ENCODE measurements at places on chromosomes 11 and 22.

DNA sequence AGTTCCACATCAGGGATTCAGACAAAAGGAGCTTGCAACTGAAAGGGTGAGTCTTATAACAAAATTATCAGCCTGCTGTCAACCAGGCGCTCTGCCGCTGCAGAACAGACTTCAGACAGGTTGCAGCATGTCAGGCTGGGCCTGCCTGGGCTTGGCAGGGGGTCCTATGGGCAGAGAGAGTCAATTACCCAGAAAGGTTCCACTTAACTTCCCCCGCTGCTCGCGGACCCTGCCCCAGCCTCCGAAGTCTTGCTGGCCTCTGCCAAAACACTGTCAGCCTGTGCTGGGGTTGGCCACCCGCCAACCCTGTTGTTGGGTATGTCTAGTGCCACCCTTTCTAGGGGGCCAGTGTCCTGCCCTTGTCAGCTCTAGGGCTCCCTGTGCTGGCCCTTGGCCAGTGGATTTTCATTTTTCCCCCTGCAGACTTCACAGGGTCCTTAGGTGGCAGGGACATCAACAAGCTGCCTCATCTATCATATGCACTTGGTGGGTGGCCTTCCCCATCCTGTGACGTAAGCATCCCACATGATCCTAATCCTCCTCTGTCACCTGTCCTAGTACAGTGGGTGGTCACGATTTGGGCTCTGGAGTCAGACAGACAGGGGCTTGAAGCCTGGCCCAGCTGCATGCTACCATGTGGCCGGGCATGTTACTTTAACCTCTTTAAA, 166.5 kb upstream of the CADM1 start:
- DNase-seq = no peak

DNA sequence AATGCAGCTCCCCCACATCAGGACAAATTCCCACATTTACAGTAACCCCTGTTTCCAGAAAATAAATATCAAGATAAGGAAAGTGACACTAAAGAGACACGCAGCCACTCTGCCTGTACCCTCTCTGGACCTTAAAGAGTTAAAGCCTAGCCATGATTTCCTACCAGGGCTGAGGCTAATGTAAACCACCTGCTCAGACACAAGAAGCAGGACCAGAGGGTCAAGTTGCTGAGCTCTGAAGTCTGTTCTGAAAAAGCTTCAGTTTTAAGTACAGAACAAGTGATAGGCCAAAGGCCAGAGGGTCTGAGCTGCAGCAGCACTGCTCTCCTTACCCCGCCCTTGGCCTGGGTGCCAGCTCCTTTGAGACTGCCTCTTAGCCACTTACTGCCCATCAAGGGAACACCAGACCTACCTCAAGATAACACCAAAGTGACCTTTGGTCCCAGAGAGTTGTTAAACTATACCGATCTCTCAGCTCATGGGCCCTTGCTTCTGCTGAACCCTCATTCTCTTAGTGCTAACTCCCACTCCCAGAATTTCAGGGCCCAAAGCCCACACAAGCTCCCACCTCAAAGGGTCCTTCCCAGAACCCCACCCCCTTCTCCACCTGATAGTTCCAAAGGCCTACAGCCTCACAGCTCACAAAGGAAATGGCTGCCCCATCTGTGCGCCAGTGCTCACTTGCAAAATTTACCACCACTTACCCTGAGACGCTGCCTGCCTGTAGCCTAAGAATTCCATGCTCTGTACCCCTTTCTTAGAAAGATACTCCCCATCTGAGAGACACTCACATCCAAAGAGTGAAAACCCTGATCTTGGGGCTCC, 40.5 kb downstream of the IL18BP start:
- DNase-seq = no peak

GRCh38 chr11:66846671-66847091, 3.4 kb downstream of the RCE1 start:
- no peak for DNase-seq

GRCh38 chr11:43681401-43681942, 934 bp downstream of the HSD17B12 start:
- DNase-seq = no peak

DNA sequence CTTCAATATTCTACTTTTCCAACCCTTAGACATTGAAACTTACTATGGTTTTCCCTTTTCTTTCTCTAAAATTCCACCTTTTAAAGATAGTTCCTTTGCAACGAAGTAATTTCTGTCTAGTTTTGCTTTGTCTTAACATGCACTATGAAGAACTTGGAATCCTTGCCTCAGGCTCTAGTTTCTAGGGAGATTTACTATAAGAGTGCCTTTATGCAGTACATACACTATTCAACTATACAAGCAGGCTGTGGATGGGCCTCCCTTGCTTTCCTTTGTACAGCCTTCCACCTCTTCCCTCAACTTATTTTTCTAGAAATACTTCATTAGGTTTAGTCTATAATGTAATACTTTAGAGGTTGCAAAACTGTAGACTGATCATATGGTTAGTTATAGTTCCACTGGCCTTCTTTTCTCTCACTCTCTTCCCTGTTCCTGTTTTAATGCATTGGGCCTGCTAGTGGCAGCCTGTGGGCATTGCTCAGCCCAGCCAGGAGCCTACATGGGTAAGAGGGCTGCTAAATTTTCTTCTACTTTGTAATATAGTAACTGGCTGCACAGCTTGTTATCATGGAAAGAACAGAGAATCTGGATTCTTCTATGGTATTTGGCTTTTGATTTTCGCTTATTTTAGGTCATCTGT, 100.2 kb downstream of the C11orf87 start:
- no peak for DNase-seq

GRCh38 chr11:122149202-122149601, 33.2 kb upstream of the BLID start:
- no peak for DNase-seq

DNA sequence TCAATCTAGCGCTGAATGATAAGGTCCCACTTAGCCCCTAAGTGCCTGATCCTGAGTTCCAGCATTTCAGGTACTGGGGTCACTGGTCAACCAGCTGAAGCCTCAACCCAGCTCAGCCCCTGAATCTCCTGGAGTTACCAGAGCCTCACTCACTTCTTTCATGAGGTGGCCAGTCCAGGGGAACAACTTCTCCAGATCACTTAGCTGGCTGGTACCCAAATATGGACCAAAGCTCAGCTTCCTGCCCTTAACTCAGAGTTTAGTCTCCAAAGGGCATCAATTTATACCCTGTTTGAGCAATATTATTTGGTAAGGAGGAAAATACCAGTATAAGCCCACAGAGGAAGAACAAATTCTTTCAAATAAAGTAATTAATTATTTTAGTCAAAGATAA, 105.6 kb downstream of the SLC1A2 start:
- no peak for DNase-seq

- no peak for DNase-seq
Observed at GRCh38 chr11:73478737-73479347, 102.6 kb downstream of the RELT start.

DNA sequence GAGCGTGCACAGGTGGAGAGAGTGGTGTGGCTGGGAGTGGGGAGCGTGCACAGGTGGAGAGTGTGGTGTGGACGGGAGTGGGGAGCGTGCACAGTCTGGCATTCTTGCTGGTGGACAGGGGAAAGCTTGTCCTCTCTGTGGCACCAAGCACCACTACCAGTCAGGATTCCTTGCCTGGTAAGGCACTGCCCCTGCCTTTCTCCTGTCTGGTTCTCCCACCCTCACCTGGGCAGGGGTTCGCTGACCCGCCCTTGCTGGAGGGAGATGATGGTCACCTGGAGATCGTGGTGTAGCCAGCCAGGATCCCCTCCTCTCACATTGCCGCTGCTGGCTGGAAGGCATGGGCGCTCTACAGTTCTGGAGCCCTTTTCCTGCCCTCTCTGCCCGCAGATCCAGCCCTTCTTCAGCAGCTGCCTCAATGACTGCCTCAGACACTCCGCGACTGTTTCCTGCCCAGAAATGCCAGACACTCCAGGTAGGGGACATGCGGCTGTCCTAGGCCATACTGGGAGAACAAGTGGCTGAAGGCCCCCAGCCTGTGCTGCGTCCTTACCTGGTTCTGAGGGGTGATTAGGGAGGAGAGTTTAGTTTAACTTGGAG, 16.7 kb downstream of the TMEM121B start:
- no peak for DNase-seq
